ENCODE measurements at places on chromosomes 6 and 20. TPM values are rescaled to one million over a fixed set of nuclear protein-coding genes. Genes with fewer than 3 reads are reported as not detected.
A peak's percentile ranks its signal among the peaks of the same experiment; 100 is the strongest.

The C6orf52 gene
- total RNA-seq = not detected

The SLC22A2 gene
- not detected for total RNA-seq

The CLVS2 gene
- total RNA-seq = not detected

The CABLES2 gene
- 8.8 TPM for total RNA-seq

The ALDH8A1 gene
- total RNA-seq = 0.16 TPM

The CD24 gene
- 0.16 TPM for total RNA-seq

The PHACTR1 gene
- 87.4 TPM for total RNA-seq

The EMILIN3 gene
- total RNA-seq = 2.5 TPM

The SMLR1 gene
- total RNA-seq = not detected

The SPATS1 gene
- not detected for total RNA-seq

- no peaks in the 10 kb centered on the region for H3K4me1 ChIP-seq
- no peaks in the 10 kb centered on the region for H3K36me3 ChIP-seq
Observed at GRCh38 chr6:50713977-50714486, 706 bp downstream of the TFAP2D start.

DNA sequence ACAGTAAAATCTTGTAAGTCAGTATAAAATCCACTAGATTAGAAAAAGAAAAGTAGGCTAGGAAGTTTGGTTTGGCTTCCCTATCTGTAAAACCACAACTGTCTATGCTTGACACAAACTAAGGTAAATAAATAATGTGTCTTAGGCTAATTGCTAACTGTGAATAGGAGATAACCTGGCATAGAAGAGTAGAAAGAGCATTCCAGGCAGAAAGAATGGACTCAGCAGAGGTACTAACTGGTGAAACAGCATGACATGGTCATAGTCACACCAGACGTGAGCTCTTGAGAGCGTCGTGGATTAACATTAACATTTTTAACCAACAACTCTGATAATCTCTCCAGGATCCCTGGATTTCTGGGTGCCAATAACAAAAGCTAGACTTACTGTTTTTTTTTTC is 8.7 kb upstream of the WTAP start:
- no peak overlapping the region for H3K27ac ChIP-seq
- H3K4me3 ChIP-seq = no peak overlapping the region
- DNase-seq = no peak
- peaks cover 14% of the 10 kb centered on the region for H3K4me1 ChIP-seq

DNA sequence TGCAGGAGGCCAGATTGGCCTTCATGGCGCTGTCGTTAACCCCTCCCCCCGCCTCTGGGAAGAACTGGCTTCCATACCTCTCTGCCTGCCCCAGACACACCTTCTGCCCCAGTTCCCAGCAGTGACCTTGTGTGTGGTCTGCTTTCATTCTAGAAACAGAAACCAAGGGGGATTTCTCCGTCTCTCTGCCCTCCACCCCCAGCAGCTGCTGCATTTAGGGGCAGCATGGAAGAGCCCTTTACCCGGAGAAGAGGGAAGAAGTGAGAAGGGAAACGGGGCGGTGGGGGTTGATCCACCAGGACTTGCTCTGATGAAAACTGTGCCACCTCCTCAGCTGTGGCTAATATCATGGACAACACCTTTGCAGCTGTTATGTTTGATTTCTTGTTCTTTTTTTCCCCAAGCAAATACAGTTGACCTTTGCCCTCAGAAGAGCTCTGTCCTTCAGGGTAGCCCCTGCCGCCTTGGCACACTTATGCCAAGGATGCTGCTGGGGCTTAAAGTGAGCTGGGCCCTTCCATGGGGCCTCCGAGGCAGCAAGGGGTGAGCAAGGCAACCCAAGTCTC is 6.1 kb downstream of the GLP1R start:
- no peak overlapping the region for H3K27ac ChIP-seq
- H3K4me1 ChIP-seq = no peaks in the 10 kb centered on the region
- H3K4me3 ChIP-seq = no peak overlapping the region
- H3K27me3 ChIP-seq = peaks cover under 1% of the 10 kb centered on the region

DNA sequence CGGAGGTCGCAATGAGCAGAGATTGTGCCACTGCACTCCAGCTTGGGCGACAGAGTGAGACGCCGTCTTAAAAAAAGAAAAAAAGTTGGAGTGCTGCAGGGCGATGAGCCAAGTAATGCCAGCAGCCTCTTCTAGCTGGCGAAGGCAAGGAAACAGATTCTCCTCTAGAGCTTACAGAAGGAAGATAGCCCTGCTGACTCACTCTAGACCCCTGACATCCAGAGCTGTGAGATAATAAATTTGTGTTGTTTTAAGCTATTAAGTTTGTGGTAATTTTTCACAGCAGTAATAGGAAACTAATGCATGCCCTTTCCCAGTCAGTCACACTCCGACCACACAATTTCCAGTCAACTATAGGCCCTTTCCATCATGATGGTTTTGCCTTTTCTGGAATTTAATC is 16.4 kb downstream of the PRSS16 start:
- H3K4me1 ChIP-seq = no peaks in the 10 kb centered on the region
- H3K27me3 ChIP-seq = peaks cover 9% of the 10 kb centered on the region
- H3K36me3 ChIP-seq = no peaks in the 10 kb centered on the region
- no peak for DNase-seq

DNA sequence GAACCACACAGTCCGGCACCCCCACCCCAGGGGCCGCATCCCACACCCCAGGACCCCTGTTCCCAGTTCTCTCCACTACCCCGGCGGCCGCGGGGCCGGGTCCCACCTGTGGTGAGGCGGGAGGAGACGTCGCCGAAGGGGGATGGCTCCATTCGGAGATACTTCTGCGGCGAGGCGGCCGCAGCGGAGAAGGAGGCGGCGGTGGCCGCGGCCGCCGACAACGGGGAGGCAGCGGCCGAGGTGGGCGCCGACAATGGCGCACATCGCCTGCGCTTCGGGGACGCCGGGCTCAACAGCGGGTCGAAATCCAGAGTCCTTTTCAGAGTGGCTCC is 723 bp downstream of the AKIRIN2 start:
- H3K27ac ChIP-seq = peak overlapping the region; percentile 89
- DNase-seq = no peak
- peaks cover 34% of the 10 kb centered on the region for H3K4me1 ChIP-seq
- peak overlapping the region; percentile 56 for H3K4me3 ChIP-seq
- H3K27me3 ChIP-seq = no peaks in the 10 kb centered on the region

DNA sequence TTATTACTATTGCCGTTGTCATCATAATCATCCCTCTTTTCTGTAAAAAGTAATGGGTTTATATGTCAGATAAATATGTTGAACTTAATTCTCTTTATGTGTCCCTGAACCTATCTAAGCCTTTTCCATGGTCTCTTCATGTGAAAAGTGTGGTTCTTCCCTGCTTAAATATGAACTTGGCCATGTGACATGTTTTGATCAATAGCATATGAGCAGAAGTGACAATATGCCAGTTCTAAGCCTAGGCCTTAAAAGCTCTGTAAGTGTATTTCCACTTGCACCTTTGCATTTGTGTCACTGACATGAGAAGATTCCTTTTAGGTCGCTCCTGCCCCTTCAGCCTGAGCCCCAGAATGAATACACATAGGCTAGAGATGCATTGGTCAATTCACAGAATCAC is 188.4 kb upstream of the CCN2 start:
- no peaks in the 10 kb centered on the region for H3K36me3 ChIP-seq
- H3K4me1 ChIP-seq = no peaks in the 10 kb centered on the region
- H3K27me3 ChIP-seq = no peaks in the 10 kb centered on the region
- no peak overlapping the region for H3K27ac ChIP-seq
- H3K4me3 ChIP-seq = no peak overlapping the region
- DNase-seq = no peak

DNA sequence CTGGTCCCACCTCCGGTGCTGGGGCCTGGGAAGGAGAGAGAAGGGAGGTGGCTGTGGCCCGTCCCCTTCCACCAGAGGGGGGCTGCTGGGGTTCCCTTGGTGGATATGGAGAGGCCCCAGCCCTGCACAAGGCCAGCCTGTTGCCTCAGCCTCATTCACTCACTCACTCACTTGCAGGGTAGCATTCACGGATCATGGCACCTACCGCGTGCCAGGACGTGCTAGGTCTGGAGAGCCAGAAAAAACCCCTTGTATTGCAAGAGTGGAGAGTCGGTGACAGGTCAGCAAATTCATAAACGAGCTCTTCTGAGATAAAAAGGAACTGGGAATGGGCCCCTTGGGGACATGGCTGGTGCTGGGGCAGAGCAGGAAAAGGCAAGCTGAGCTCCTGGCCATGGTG is 6.4 kb upstream of the ZBTB46 start:
- DNase-seq = no peak
- H3K36me3 ChIP-seq = no peaks in the 10 kb centered on the region
- H3K4me1 ChIP-seq = peaks cover 30% of the 10 kb centered on the region

GRCh38 chr6:150196942-150197745 is 54.3 kb downstream of the PPP1R14C start:
- no peaks in the 10 kb centered on the region for H3K36me3 ChIP-seq
- no peak overlapping the region for H3K27ac ChIP-seq
- H3K27me3 ChIP-seq = no peaks in the 10 kb centered on the region
- no peak for DNase-seq

- no peak overlapping the region for H3K27ac ChIP-seq
- no peaks in the 10 kb centered on the region for H3K4me1 ChIP-seq
- H3K27me3 ChIP-seq = no peaks in the 10 kb centered on the region
- H3K36me3 ChIP-seq = no peaks in the 10 kb centered on the region
- H3K4me3 ChIP-seq = no peak overlapping the region
Observed at GRCh38 chr6:81889377-81890053, 137.0 kb upstream of the TENT5A start.

- no peaks in the 10 kb centered on the region for H3K4me1 ChIP-seq
- H3K4me3 ChIP-seq = no peak overlapping the region
- no peak overlapping the region for H3K27ac ChIP-seq
- DNase-seq = no peak
- H3K36me3 ChIP-seq = peaks cover 16% of the 10 kb centered on the region
Observed at GRCh38 chr6:139186242-139186641, 51.4 kb downstream of the HECA start.

- no peaks in the 10 kb centered on the region for H3K4me1 ChIP-seq
- no peaks in the 10 kb centered on the region for H3K36me3 ChIP-seq
- no peak overlapping the region for H3K4me3 ChIP-seq
- H3K27me3 ChIP-seq = peaks cover 35% of the 10 kb centered on the region
Observed at GRCh38 chr20:63155266-63156165, 60.4 kb downstream of the YTHDF1 start.

GRCh38 chr6:24520929-24521546 is 26.3 kb downstream of the ALDH5A1 start:
- H3K27me3 ChIP-seq = no peaks in the 10 kb centered on the region
- H3K4me3 ChIP-seq = no peak overlapping the region
- no peaks in the 10 kb centered on the region for H3K36me3 ChIP-seq
- no peaks in the 10 kb centered on the region for H3K4me1 ChIP-seq

- no peaks in the 10 kb centered on the region for H3K36me3 ChIP-seq
- no peak overlapping the region for H3K27ac ChIP-seq
- H3K4me1 ChIP-seq = peaks cover 28% of the 10 kb centered on the region
Observed at GRCh38 chr6:163324688-163325389, 89.7 kb upstream of the QKI start.

GRCh38 chr6:37218061-37218460 is 39.5 kb upstream of the TBC1D22B start:
- no peaks in the 10 kb centered on the region for H3K27me3 ChIP-seq
- no peak overlapping the region for H3K27ac ChIP-seq
- H3K4me3 ChIP-seq = no peak overlapping the region
- no peak for DNase-seq
- peaks cover 4% of the 10 kb centered on the region for H3K4me1 ChIP-seq

GRCh38 chr6:21846541-21847451 is 253.2 kb downstream of the SOX4 start:
- no peaks in the 10 kb centered on the region for H3K27me3 ChIP-seq
- no peak for DNase-seq
- peaks cover 31% of the 10 kb centered on the region for H3K4me1 ChIP-seq
- H3K36me3 ChIP-seq = no peaks in the 10 kb centered on the region
- H3K4me3 ChIP-seq = no peak overlapping the region

GRCh38 chr6:42981836-42982235 is 2.5 kb upstream of the PPP2R5D start:
- no peak overlapping the region for H3K4me3 ChIP-seq
- H3K4me1 ChIP-seq = peaks cover 1% of the 10 kb centered on the region
- no peak for DNase-seq
- H3K27ac ChIP-seq = no peak overlapping the region

DNA sequence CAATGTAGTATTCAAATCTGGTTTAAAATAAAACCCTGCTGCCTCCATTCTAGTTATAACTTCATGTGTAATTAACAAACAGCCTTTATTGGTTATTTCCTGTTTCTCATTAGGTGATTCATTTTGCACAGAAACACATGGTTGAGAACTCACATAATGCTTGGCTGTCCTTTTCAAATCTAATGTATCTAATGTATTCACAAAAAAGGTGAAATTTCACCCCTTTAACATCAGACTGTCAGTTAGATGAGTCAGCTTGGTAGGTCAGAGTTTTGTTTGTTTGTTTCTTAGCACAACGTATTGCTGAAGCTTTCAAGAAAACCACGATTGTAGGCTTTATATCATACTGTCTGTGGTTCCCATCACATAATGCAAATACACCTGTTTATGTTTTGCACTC is 78.7 kb upstream of the TMEM30A start:
- H3K27me3 ChIP-seq = no peaks in the 10 kb centered on the region
- no peak overlapping the region for H3K4me3 ChIP-seq
- DNase-seq = no peak
- no peaks in the 10 kb centered on the region for H3K4me1 ChIP-seq
- no peaks in the 10 kb centered on the region for H3K36me3 ChIP-seq

DNA sequence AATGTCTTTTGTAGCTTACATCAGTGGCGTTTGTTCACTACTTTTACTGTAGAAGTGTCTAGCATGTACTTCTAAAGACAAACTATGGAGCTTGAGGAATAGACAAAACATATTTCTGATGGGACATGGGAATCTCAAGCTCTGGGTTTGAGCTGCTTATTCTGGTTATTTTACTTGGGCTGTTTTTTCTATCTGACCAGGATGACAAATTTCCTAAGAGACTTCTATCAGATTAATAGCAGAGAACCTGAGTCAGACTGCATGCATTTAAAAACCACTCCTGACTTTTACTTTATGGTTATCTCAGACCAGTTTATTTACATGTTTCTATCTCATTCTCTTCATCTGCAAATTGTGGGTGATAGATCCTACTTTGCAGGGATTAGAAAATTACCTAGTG is 1282.3 kb upstream of the GJE1 start:
- no peak overlapping the region for H3K4me3 ChIP-seq
- no peaks in the 10 kb centered on the region for H3K27me3 ChIP-seq
- H3K4me1 ChIP-seq = no peaks in the 10 kb centered on the region
- no peaks in the 10 kb centered on the region for H3K36me3 ChIP-seq
- H3K27ac ChIP-seq = no peak overlapping the region

GRCh38 chr6:168130168-168130696 is 51.2 kb upstream of the FRMD1 start:
- H3K27me3 ChIP-seq = no peaks in the 10 kb centered on the region
- no peak overlapping the region for H3K27ac ChIP-seq
- no peak for DNase-seq
- peaks cover 22% of the 10 kb centered on the region for H3K4me1 ChIP-seq
- H3K4me3 ChIP-seq = no peak overlapping the region

- H3K27me3 ChIP-seq = no peaks in the 10 kb centered on the region
- H3K27ac ChIP-seq = no peak overlapping the region
- H3K4me1 ChIP-seq = peaks cover 14% of the 10 kb centered on the region
- DNase-seq = no peak
Observed at GRCh38 chr6:1502041-1502440, 107.7 kb upstream of the FOXC1 start.
